ENCODE measurements at places on chromosomes 4 and X.
A peak's percentile ranks its signal among the peaks of the same experiment; 100 is the strongest.

DNA sequence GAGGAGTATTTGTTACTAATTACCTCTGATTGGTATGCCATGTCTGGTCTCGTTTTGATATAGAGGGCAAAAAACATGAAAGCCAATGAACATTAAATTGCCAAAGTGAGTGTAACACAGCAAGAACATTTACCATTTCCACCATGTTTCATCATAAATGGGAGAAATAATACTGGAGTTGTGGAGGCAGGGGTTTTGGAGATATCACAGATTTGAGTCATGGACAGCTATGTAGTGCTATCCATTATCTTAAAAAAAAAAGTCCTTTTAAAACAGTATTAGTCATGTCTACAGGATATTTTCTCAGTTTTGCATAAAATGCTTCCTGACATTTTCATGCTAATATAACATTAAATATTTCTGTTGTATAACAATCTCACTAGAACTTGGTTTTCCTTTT lies 301.2 kb downstream of the IL1RAPL1 start:
- no peak for DNase-seq

- DNase-seq, result peak; percentile 24
Observed at GRCh38 chr4:69984030-69984443, 11.7 kb upstream of the STATH start.

- DNase-seq, result no peak
Observed at GRCh38 chr4:60865273-60865672, 334.9 kb upstream of the ADGRL3 start.

DNA sequence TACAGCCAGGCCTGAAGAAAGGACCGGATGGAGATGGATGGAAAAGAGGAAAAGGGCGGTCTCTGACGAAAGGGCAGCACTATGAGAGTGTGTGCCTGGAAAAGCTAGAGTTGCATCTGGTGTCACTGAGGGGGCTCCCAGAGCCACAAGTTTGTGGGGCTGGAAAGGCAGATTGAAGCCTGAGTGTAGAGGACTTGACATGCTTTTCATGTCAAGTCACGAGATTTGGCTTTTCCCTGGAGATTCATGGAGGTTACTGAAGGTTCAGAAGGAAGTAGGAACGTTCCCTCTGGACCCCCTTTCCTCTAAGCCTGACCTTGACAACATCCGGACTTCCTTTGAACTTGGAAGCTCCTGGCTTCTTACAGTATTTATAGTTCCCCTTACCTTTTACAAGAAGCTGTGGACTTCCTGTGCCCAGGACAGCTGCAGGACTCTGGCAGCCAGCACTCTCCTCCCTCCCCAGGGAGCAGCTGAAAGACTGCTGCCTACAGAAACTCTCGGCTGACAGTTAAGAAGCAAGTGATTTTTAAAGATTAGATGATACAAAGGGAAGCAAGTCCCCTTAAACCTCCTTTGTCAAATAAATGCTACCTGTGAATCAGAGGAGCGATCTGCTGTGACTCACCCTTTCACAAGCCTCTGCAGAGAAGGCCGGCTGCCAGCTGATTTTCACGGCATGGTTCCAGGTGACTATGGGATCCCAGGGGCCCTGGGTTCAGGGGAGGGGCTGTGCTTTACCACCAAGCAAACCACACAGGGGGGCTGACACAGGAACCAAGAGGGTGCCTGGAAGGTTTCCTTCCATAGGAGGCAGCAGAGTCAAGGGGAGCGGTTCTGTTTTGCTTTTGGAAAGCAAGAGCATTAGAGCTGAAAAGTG lies 72.9 kb upstream of the STIM2 start:
- DNase-seq, result no peak

GRCh38 chr4:87053802-87054767 lies 119.3 kb downstream of the AFF1 start:
- no peak for DNase-seq

- no peak for DNase-seq
Observed at GRCh38 chrX:98956014-98956413, 1454.1 kb downstream of the PCDH19 start.

- no peak for DNase-seq
Observed at GRCh38 chrX:23952984-23953907, 45.4 kb downstream of the CXorf58 start.

- DNase-seq, result no peak
Observed at GRCh38 chr4:20403290-20403689, 151.6 kb downstream of the SLIT2 start.

GRCh38 chrX:46686003-46686645 lies 72.8 kb downstream of the SLC9A7 start:
- DNase-seq, result no peak

GRCh38 chrX:114970806-114971205 lies 46.6 kb downstream of the IL13RA2 start:
- DNase-seq, result no peak

DNA sequence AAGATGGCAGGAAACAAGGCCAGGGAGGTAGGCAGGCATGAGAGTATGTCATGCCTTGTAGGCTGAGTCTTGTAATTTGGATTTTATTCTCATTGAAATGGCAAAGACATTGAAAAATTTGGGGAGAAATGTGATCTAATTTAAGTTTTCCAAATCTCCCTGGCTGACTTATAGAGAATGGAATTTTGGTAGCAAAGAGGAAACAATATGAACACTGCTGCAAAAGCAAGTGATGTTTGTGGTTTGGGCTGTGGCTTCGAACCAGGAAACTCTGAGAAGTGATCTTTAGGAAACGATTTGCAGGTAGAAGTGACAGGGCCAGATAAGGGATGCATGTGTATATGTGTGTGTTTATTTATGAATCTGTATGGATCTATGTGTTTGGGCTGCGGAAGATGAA lies 35.6 kb downstream of the ARSJ start:
- DNase-seq, result no peak

DNA sequence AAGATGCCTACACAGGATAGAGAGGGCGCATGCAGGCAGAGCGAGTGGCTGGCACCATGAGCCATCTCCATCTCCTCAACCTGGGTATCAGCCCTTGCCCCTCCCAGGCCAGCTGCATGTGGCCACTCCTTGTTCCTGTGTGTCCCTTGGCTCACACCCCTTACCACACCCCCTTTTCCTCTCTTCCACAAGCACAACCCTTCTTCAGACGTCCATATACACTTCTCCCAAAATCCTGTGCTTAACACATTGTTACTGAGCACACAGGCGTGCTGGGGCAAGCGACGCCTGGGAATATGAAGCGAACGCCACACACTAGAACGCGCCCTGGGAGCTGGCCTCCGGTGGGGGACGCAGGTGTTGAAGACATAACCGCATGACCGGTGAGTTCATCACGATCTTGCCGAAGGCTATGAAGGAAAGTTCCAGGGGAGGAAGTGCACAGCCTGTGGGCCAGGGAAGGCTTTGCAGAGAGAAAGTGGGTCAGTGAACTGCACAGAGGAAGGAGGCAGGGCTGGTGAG lies 19.1 kb upstream of the KIAA0232 start:
- no peak for DNase-seq

DNA sequence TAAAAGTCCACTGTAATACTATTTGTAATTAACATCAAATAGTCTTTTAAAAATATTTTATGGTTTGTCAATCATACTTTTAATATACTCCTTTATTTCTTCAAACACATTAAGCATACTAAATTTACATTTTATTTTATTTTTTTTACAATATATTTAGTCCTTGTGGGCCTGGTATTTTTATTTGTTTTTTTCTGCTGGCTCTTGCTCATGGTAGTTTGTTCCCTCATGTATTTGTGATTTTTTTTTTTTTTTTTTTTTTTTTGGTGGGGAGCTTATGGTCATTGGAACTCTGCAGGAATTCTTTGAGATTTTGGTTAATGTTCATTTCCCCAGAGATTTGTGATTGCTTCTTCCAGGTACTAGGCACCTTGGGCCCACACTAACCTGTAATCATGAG lies 185.5 kb downstream of the PDGFRA start:
- no peak for DNase-seq

- DNase-seq, result peak; percentile 12
Observed at GRCh38 chrX:114611018-114611619, 27.2 kb downstream of the HTR2C start.

DNA sequence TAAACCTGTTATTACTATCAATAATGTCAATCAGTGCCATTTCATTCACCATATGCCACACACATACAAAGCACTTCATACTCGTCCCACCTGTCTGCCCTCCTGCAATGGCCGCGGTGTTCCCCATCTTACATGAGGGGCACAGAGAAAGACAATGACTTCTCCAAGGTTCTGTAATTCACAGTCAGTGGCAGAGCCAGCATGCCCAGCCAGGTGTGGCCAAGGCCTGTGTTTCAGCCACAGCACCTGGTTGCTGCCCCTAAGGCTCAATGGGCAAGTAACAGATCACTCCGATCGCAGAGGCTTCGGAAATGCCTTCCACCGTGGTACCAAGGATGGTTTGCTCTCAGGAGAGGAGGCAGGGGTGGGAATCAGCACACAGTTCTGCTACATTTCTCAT lies 10.9 kb downstream of the AFAP1 start:
- no peak for DNase-seq

DNA sequence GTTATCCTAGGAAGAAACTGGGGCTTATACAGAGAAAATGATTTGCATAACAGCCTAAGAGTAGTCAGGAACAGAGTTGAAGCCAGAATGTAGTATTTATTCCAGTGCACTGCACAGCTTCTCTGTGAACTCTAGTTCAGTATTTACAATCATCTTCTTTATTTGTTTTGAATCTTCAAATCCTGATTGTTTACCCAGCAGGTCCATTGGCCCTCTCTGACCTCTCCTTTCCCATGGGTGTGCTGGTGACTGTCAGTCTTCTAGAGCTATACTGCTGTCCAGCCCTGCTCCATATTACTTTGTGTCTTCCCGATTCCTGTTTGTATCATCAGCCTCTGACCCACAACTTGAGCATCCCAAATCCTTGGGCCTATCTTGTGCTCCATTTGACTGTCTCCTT lies 301.9 kb upstream of the HS3ST1 start:
- no peak for DNase-seq

GRCh38 chr4:17323554-17324385 lies 188.1 kb downstream of the QDPR start:
- no peak for DNase-seq

DNA sequence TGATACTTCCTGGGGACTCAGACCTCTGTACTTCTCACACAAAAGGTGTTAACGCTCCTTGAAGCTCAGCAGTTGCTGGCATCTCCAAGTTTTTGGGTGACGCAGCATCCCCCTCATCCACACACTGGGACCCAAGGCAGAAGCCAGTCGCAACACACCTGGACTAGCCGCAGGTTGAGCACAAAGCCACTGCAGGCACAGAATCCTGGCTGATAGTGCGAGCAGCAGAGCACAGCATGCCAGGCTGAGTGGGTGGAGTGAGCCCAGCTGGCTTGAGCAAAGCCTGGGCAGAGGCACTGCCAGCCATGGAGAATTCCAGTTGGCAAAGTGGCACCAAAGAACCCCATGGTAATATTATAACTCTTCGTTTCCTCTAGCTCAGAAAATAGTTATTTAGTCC lies 873.2 kb upstream of the NDST4 start:
- no peak for DNase-seq

DNA sequence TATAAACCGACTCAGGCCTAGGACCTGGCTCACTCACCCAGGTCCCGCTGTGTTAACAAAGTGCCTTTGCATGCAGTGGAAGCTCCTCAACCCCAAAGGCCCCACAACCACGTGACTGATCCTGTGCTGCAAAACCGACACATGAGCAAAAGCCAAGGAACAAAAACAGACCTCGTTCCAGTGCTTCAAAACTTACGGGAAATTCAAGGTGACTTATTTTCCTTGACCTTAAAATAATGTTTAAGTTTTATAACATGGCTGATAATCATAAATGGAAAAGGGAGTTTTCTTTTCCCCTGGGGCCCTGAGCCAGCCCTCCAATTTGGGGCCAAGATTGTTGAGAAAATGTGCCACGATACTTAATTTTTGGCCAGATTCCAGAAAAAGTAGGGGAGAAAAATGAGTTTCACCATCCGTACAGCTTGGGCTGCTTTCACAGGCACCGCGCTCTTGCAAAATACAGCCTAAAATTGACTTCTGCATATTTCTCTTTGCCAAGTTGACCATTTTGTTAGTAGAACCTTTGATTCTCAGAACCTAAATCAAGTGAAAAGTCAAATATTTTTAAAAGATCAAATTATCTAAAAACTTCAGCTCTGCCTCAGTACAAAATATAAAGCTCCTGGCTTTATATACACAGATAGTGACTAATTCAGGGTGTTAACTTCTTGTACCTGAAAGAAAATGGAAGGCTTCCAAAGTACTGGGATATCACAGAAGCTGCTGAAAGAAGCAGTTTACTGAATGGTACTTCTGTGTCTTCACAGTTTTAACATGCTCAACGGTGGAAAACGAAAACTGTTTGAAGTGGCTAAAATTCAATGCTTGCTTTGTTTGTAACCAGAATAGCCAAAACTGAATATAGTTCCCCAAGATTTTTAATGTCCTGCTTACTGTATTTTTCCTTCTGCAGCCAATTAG lies 93.8 kb downstream of the APBB2 start:
- no peak for DNase-seq

DNA sequence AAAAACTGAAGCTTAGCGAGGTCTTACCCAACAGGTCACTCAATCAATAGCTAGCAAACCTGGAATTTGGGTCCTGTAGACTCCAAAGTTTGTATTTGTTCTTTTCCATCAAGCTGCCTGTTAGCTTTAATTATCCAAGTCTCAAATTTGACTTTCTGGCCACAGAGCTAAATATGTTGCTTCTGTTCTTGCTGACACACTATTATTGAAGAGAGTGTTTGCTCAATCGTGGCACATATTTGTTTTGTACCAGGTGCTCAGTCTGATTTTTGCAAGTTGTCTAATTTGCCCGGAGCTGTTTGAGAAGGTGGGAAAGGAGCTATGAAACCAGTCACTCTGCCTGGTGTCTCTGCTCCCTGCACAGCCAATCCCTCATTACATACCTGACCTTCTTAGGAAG lies 41.7 kb upstream of the FRMD7 start:
- DNase-seq, result no peak

GRCh38 chr4:132396636-132397035 lies 752.5 kb upstream of the PCDH10 start:
- no peak for DNase-seq

- DNase-seq, result no peak
Observed at GRCh38 chr4:89660444-89661172, 176.4 kb downstream of the SNCA start.

DNA sequence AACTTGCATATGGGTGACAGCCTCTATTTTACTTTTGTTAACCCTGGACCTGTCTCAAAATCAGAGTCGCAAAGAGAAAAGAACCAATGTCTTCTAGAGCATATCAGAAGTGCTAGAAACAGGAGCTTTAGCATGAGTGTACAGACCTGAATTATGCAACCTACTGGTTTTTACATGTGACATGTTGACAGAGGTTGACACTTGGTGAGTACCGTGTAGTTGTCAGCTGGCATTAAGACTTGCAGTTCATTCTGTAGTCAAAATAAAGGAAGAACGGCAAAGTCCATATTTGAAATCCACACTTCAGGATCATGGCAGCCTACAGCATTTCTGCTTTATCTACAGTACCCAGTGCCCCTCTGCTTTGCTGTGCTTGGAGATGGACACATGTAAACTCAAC lies 291.9 kb upstream of the TENM3 start:
- no peak for DNase-seq

GRCh38 chrX:14243823-14244222 lies 214.1 kb upstream of the GEMIN8 start:
- no peak for DNase-seq

DNA sequence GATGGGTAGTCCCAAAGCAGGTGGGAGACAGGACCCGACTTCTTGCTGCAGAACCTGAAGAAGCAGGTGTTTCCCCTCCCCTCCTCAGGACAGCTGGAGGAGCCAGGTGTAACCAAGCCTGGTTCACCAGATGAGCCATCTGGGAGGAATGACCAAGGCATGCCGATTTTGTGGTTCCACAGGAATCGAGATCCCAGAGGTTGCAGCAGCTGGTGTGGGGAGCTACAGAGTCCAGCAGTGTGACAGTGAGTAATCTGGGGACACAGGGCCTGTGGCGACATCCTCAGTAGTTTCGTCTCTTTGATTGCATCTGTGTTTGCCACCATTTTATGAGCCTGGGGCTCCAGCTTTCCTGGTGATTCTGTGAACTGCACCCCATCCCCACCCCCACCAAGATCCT lies 2.6 kb upstream of the NDP start:
- no peak for DNase-seq
